Fibroblast of skin of right biceps (primary cell): ENCODE measurements at places on chromosomes 16 and 17.

- peak; percentile 60 for DNase-seq
Observed at GRCh38 chr17:67629971-67630320, 87.8 kb upstream of the NOL11 start.

DNA sequence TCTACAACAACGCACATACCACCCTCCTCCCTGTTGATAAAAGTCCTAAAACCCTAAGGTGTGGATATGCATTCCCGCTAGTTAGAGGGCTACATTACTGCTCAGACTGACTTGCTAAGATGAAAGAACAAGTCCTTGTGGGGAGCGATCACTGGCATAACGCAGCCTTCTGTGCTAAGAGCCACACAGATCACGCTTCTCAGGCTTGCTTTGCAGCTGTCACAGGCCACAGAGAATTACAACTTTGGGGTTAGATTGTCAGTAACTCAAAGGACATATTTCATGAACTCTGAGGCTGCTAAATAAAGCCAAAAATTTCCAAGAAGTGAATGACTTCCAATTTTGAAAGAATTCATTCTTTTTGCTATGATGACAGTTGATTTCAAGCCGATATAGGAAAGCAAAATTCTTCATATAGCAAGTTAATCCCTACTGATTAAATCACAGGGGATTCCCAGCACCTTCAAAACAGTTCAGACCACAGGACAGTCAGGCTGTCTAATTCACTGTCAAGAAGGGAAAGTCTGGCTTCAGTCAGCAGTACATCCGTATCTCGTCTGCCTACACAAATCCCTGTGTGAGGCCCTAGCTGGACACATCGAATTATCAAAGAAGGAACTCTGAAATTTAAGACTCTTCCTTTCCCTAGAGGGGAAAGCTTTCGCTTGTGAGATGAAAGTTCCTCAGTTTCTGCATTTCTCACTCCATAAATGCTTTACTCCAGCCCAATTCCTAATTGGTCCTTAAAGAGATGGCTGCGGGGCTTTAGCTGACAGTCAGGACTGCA, 107.1 kb downstream of the VPS53 start:
- peak; percentile 39 for DNase-seq

- DNase-seq = no peak
Observed at GRCh38 chr17:9943343-9943742, 38.3 kb upstream of the RCVRN start.

- no peak for DNase-seq
Observed at GRCh38 chr16:89887243-89887642, 13.9 kb downstream of the TCF25 start.

DNA sequence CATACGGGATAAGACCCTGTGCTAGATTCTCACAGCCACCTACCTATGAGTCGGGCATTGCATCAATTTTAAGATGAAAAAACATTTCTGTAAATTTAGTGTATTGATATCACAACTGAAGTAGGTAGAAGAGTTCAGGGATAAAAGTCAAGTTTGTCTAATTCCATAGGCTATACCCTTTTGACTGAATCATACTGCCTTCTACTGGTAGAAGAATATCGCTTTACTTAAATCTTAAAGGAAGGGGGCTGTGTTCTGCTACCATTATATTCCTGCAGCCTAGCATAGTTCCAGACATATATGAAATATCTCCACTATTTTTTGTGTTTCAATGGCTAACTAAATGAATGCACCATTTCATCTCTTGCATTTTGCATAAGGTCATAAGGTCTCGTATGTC, 1128.6 kb downstream of the CDH8 start:
- DNase-seq = peak; percentile 8

GRCh38 chr17:62791767-62792446, 16.2 kb downstream of the MARCHF10 start:
- peak; percentile 96 for DNase-seq

- no peak for DNase-seq
Observed at GRCh38 chr17:35596072-35596471, 8.9 kb downstream of the AP2B1 start.

GRCh38 chr16:71708696-71709095, 15.8 kb downstream of the PHLPP2 start:
- no peak for DNase-seq

DNA sequence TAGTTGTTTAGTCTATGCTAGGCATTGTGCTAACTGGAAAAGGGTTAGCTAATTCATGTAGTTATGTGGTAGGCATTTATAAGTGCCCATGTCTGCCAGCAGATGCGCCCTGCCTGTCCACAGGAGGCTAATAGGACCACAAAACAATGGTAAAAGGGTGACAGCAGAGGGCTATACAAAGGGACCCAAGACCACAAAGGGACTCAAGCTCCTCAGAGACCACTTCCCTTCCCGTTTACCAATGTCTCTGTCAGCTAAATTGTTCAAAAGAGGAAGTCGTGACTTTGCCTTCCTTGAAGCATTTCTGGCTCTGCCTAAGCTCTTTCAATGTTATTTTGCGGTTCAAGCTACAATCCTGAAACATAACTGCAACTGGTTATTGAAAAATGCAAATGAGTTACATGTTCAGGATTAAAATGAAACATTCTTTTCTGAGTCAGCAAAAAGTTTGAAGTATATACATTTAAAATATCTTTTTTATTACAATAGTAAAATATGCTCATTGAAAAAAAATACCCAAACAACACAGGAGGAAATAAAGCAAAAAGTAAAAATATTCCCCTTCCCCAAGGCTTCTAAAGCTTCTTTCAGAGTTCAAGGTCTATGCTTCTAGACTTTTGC, 149.2 kb downstream of the MAF start:
- DNase-seq = no peak

- DNase-seq = peak; percentile 3
Observed at GRCh38 chr17:64377769-64378282, 12.8 kb downstream of the PECAM1 start.

DNA sequence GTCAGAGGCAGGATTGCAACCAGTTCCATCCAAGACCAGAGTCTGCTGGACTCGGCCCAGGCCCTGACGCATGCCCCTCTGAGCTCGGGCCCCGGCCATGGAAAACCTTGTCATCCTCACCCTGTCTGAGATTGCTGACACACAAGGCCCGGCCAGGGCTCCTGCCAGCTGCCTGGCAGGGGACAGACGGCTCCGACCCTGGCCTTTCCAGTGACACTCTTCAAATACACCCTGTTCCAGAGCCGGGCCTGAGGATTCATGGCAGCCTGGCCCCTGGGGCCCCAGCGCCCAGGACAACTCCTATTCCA, 3.2 kb upstream of the PABPN1L start:
- no peak for DNase-seq

DNA sequence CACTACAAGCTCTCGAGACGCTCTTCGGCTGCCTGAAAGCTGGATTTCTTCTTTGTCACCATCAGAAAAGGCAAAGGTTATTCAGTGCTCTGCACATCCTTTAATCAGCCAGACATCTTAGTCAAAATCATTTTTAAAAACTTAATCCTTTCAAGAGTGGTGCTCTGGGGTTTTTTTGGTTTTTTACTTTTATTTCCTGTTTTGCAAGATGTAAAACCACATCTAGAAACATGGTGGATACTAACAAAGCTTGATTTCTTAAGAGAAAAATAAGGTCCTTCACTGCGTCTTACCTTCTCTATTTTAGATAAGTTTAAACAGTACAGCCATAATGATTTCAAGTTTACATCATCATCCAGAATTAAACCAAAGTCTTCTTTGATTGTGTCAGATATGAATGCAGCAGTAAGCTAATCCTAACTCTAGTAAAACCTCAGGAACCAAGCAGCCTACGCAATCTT, 6.3 kb downstream of the ANKRD11 start:
- no peak for DNase-seq
